ENCODE measurements at places on chromosomes 4 and X. TPM values are rescaled to one million over a fixed set of nuclear protein-coding genes. Genes with fewer than 3 reads are reported as not detected.

Gene MAGEA3
- total RNA-seq: not detected

DNA sequence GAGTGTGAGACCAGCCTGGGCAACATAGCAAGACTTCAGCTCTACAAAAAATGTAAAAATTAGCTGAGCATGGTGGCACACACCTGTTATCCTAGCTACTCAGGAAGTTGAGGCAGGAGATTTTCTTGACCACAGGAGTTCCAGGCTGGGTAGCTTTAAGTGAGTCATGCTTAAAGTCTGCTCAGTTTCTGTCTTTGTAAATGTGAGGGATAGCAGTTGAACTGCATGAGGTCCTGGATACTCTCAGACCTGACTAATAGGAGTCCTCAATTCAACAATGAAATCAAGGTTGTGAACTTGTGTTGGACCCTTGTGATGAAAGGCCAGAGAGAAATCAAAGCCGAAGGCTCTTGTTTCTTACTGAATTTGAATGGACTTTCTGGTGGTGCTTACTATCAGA, 45.2 kb downstream of the STARD8 start:
- DNase-seq: no peak

- no peak for DNase-seq
These were observed 8.7 kb downstream of the SMIM10 start for GRCh38 chrX:134999469-134999868.

Gene IL3RA
- total RNA-seq: 0.21 TPM
